ENCODE measurements at places on chromosomes 2 and 18.

GRCh38 chr2:190382851-190383250 lies 25.3 kb upstream of the MFSD6 start:
- peak; percentile 21 for DNase-seq

- DNase-seq: no peak
These were observed 37.3 kb downstream of the ST3GAL5 start for GRCh38 chr2:85851253-85852151.

DNA sequence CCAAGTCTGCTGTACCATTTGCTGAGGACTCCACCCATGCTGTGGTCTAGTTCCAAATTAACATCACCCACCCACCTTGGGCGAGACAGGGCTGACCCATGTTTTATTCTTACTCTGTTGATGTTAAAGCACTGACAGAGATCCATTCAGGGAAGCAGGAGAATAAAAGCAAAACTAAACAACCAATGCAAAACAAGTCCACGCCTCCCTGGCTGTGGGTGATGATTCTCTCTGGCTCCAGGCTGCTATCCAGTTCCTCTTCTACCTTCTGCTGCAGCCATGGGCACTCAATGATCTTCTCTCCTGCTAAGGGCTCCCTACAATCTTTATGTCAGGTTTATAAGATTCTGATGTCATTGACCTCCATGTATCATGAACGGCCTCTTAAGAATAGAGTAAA lies 786.6 kb upstream of the ID2 start:
- DNase-seq: no peak

- DNase-seq: no peak
These were observed 182.4 kb downstream of the GFPT1 start for GRCh38 chr2:69204654-69205053.

DNA sequence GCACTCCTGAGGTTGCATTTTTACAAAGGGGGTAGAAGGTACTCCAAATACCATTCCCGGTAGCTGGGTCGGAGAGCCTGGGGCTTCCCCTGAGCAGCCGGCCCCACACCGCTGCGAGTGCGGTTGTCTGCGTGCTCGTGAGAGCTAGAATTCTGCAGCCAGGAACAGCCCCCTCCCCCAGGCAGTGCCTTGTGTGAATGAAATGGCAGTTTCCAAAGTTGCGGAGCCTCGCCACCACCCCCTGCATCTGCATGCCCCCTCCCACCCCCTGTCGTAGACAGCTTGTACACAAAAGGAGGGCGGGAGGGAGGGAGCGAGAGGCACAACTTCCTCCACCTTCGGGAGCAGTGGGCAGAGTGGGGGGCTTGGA lies 1.1 kb downstream of the MYCN start:
- DNase-seq: peak; percentile 29

DNA sequence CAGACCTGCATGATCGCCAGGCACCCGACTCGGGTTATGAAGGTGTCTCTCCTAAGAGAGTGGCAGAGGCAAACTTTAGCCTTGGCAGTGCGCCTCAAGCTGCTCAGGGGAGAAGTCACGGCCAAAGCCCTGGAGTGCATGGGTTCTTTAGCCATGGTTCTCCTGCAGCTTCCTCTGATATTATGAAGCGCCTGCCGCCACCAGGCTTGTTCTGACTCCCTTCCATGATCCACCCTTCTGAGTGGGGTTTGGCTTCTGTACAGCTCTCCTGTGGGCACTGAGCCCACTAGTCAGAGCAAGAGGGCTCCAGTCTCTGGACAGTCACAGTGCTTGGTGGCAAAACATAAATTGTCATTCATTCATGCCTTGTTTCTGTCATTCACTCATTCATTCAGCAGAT lies 25.9 kb upstream of the TMBIM1 start:
- DNase-seq: no peak
